ENCODE measurements at places on chromosomes 4 and X.

GRCh38 chrX:96394598-96394997 is 290.0 kb upstream of the DIAPH2 start:
- no peak for DNase-seq

GRCh38 chr4:15799701-15800100 is 21.6 kb downstream of the CD38 start:
- DNase-seq: no peak

GRCh38 chr4:128698386-128698785 is 111.1 kb upstream of the JADE1 start:
- DNase-seq: no peak

GRCh38 chr4:10783351-10783750 is 98.8 kb upstream of the CLNK start:
- DNase-seq: no peak

GRCh38 chrX:51215266-51215665 is 117.4 kb upstream of the NUDT10 start:
- no peak for DNase-seq

DNA sequence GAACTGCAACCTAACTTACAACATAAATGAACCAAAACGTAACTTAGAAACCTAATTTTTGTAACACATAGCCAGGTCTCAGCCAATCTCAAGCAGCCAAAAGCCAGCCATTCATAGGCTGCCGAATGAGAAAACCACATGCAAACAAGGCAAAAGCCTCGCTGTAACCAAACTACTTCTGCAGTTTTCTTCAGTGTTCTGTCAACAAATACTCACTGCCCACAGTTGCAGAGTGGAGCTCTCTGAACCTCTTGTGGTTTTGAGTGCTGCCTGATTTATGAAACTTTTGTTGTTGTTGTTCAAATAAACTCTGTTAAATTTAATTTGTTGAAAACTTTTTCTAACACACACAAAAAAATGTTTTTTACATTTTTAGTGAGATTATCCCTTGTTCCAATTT is 251.2 kb downstream of the PAPSS1 start:
- DNase-seq: no peak

- no peak for DNase-seq
These were observed 218.2 kb upstream of the ZCCHC13 start for GRCh38 chrX:74085642-74086236.

DNA sequence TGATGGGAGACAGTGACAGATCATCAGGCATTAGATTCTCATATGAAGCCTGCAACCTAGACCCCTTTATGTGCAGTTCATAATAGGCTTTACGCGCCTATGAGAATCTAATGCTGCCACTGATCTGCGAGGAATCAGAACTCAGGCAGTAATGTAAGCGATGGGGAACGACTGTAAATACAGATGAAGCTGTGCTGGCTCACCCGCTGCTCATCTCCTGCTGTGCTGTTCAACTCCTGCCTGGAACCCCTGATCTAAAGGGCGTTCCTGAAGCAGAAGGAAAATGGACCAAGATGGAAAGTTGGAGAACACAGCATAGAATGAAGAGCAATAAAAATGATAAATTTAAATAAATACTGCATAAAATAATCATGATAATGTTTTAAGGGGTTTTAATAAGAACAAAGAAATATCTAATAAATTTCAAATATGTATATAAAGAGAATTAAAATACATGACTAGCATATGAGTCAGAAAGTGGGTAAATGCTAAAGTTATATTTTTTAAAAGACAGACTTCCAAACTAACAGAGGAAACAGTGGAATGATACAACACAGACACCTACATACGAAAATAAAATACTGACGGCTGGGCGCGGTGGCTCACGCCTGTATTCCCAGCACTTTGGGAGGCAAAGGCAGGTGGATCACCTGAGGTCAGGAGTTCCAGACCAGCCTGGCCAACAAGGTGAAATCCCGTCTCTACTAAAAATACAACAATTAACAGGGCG is 59.2 kb downstream of the RBM47 start:
- no peak for DNase-seq

- DNase-seq: peak; percentile 86
These were observed 69.8 kb downstream of the DTHD1 start for GRCh38 chr4:36351082-36351666.

DNA sequence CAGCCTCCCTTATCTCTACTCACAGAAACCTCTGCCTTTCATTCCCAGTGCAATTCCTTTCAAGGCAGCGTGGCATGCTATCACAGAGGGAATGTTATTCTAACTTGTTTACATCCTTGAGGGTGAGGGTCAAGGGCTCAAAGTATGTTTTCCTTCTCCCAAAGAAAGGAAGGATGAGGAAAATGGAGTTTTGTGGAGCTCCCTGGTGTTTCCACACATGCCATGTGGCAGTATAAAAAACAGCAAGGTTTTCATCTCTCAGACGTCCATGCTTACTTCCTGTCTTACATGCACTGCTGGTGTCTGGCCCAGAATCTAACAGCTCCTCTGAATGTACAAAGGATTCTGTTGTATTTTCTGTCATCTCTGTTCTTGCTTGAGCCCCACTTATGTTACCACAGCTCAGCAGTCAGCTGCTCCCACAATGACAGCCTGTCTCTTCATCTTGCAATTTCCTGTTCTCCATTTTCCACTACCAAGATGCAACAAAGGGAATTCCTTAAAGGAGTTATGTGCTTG is 128.0 kb downstream of the SNCA start:
- DNase-seq: no peak

- DNase-seq: no peak
These were observed 13.7 kb downstream of the CCKAR start for GRCh38 chr4:26476545-26476944.

GRCh38 chrX:38061335-38061734 is 55.0 kb downstream of the SYTL5 start:
- no peak for DNase-seq

- DNase-seq: no peak
These were observed 33.1 kb upstream of the GK start for GRCh38 chrX:30620125-30620524.

GRCh38 chrX:16148896-16149295 is 18.4 kb upstream of the MAGEB17 start:
- no peak for DNase-seq

DNA sequence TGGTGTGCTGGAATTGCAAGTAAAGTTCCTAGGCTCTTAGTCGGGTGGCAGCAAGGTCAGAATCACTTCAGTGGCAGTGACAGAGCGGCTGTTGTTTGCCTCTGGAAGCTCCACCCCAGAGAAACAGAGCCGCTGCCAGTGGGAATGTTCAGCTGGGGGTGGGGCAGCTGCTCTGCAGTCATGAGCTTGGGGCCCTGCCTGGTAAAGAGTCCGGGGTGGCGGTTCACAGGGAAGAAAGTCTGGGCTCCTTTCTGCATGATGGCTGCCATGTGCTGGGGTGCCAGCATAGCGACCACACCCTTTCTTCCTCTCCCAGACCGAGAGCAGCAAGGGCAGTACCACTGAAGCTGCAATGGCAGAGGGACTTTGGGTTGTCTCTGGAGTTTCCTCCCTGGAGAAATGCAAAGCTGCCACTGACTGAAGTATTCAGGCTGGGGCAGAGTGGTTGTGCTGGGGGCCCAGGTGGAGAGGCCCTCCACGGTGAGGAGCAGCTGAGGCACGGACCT is 108.8 kb upstream of the CENPE start:
- DNase-seq: peak; percentile 78

GRCh38 chrX:91331476-91331875 is 103.2 kb upstream of the PABPC5 start:
- DNase-seq: no peak

- no peak for DNase-seq
These were observed 571.1 kb downstream of the PCDH7 start for GRCh38 chr4:31291238-31291637.

DNA sequence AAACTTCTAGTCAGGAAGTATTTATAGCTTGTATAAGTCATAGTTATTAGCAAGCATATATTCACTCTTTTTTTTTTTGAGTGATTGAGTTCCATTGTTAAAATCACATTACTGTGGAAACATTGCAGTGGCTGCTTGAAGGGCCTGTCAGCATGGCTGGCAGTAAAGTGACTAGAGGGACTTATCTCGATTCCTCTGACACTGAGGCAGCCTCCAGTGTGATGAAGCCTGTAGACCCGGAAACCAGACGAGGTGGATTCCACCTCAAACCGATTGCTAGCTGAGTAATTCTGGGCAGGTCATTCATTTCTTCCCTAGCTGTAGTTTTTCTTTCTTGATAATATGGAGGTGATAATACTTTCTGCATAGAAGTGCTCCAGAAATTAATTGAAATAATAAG is 4.7 kb downstream of the FAM149A start:
- DNase-seq: no peak

DNA sequence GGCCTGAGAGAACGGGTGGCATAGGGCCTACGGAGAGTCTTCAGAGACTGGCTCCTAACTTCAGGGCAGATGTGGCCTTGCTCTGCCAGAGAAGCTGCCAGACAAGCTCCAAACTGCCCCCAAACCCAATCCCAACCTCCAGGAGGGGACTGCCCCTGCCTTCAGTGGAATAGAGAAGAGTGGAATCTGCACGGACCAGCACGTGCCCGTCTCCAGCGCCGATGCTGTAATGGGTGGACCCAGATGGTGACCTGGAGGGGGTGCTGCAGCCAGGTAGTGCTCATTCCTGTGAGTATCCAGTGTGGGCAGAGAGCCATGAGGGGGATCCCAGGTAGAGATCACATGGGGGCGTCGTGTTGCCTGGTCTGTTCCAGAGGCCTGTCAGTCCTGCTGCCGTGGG is 73.2 kb upstream of the NKX1-1 start:
- DNase-seq: no peak

DNA sequence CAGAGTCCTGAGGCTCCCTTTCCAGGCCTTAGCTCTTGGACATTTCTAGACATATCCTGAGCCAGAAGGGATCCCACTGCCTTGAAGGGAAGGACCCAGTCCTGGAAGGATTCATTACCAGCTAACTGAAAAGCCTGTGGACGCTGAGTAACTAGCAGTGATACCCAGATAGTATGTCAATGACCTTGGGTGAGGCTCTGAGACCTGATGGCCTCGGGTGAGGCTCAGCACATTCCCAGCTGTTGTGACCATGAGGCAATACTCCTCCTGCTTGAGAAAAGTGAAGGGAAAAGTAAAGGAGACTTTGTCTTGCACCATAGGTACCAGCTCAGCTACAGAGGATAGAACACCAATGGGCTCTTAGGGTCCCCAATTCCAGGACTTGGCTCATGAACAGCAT is 268.1 kb downstream of the DKK2 start:
- DNase-seq: no peak

- no peak for DNase-seq
These were observed 779.5 kb downstream of the TRIML1 start for GRCh38 chr4:188918787-188919186.

GRCh38 chr4:120555058-120555457 is 367.5 kb downstream of the PRDM5 start:
- DNase-seq: no peak

DNA sequence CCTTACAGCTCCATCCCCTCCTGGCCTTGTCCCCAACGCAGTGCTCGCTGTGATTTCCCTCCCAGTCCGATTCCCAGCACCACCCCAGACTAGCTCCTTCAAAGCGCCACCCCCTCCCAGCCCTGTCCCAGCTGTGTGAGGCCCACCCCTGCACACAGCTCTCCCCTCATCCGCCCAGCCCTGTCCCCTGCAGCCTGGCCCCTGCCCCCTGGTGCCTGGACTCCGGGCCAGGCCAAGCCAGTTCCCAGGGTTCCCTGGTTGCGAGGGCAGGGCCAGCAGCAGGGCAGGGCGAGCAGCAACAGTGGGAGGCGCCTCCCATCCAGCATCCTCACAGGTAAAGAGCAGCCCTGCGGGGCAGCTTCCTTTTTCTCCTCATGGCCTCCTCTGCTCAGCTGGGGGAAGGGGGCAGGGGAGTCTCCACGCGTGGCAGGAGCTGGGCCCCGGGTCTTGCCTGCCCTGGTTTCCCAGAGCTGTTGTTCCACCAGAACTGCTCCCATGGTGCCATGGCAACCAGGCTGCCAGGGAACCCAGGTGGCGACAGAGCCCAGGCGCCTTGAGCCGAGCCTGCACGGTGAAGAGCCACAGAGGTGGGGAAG is 24.8 kb downstream of the IQSEC2 start:
- no peak for DNase-seq

DNA sequence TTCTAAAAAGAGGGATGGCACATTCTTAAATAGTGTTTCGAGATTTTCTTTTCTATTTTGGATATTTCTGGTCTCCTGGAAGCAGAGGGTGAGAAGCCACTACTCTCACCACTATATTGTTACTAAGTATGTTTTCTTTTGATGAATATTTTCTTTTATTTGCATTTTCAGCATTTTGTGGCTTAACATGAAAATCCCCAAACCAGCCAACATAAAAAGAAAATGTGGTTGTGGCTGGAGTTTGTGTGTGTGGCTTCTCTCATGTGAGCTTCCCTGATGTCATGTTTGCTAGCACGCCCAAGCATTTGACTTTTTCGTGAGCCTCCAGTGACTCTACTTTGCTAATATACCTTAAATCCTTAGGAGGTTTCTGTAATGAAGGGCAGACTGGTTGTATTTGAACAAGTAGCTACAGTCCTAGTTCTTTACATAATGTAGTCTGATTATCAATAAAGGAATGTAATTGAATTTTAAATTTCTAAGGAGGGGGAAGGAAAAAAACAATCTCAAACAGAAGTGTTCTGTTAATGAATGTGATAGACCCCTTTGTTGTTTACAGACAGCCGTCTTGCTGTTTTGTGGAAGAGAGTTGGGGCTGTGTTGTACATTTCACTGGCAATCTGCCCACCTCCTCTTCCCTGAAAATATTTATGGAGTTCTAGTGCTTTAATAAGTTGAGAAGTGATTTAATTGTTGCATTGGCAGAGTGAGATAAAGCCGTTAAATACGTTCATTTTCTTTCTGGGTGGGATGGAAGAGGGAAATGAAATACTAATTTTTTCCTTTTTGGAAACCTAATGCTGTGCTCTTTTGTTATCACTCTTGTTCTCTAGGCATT is 114.6 kb downstream of the ARHGAP10 start:
- no peak for DNase-seq

DNA sequence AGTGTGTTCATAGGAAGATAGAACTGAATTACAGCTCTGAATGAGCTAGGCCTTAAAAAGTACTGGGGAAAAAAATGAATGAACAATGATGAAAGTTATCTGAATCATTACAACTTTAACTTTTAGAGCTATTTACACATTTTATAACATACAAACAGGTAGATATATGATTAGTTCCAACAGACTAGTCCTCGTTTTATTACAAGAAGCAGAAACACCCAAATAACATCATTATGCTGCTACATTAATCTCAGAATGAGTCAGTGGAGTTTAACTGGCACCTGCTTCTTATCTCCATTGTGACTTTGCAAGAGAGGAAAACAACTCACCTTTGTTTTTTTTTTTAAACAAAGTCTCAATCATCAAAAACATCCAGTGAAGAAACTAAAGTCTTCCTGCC is 15.2 kb downstream of the ATP8A1 start:
- DNase-seq: no peak

DNA sequence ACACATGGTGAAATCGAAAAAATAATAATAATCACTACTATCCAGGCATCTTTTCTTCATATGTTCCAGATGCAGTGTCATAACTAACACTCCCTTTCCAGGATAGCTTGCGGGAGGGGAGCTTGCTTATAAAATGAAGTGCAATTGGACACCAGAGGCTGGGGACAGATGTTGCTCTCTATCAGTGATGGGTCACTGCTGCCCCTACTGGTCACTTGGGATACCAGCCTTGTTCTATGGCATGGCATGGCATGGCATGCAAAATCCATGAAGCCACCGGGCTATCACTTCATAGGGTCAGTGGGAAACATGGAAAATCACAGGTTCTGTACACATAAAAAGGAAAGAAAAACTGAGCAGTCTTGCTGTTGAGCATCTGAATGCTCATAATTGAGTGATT is 168.1 kb downstream of the GLRA2 start:
- no peak for DNase-seq

Data from hippocampal formation (tissue), 2 donors.